ENCODE measurements at places on chromosomes 1 and 21. TPM values are rescaled to one million over a fixed set of nuclear protein-coding genes. Genes with fewer than 3 reads are reported as not detected.

The OR2G6 gene
- not detected for total RNA-seq

The LCE1E gene
- 0.08 TPM for total RNA-seq

The DMBX1 gene
- 1.1 TPM for total RNA-seq

The NTMT2 gene
- not detected for total RNA-seq

The OR2T33 gene
- not detected for total RNA-seq

The SSR2 gene
- total RNA-seq = 267 TPM

The CELA2A gene
- total RNA-seq = not detected

The TMEM269 gene
- total RNA-seq = 0.08 TPM

The TLCD4 gene
- 11.6 TPM for total RNA-seq

The KDF1 gene
- not detected for total RNA-seq

The TMEM240 gene
- 0.44 TPM for total RNA-seq

The PLA2G2A gene
- not detected for total RNA-seq

The TMEM200B gene
- 0.08 TPM for total RNA-seq

The GJB4 gene
- total RNA-seq = 0.03 TPM

The FCRL2 gene
- total RNA-seq = not detected

The KRTAP19-8 gene
- not detected for total RNA-seq

The ASPM gene
- total RNA-seq = 30.2 TPM

Data from A549 treated with DMSO at 1 μM for 4 hours (cell line).